T-helper 2 cell (primary cell): ENCODE measurements at places on chromosomes 3 and 15.

- no peak for DNase-seq
Observed at GRCh38 chr3:113516115-113516505, 1.2 kb upstream of the SPICE1 start.

DNA sequence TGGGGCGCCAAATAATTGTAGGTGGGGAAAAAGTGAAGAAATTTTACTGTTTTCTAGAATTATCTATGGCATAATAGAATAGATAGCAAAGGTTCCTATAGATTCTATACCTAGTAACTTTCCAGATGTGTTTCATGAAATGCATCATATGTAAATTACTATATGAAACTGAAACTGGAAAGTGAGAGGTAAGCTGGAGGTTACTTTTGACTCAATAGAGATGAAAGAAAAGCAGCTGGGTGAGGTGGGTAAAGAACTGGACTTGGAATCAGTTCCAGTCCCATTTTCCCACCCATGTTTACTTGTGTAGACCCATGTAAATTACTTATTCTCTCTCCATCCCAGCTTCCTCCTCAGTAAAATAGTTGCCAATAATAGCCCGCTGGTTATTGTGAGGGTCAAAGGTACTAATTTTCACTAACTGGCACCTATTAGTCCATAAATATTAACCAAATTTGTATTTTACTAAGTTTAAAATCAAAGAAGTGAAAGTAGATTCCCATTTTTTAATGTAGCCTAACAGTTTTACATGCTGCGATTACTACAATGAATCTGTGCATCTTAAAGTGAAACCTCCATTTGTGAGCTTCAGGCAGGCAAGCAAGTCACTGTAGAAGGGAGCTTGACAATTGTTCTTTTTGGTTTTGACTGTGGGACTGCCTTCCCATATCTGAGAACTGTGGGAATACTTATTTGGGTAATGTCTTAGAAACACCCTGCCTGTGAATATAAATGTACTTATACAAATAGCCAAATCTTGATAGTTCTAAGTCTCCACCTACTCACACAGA, 312.1 kb downstream of the SLC9A9 start:
- DNase-seq = no peak

- DNase-seq = no peak
Observed at GRCh38 chr15:65766422-65767263, 25.4 kb downstream of the DENND4A start.

DNA sequence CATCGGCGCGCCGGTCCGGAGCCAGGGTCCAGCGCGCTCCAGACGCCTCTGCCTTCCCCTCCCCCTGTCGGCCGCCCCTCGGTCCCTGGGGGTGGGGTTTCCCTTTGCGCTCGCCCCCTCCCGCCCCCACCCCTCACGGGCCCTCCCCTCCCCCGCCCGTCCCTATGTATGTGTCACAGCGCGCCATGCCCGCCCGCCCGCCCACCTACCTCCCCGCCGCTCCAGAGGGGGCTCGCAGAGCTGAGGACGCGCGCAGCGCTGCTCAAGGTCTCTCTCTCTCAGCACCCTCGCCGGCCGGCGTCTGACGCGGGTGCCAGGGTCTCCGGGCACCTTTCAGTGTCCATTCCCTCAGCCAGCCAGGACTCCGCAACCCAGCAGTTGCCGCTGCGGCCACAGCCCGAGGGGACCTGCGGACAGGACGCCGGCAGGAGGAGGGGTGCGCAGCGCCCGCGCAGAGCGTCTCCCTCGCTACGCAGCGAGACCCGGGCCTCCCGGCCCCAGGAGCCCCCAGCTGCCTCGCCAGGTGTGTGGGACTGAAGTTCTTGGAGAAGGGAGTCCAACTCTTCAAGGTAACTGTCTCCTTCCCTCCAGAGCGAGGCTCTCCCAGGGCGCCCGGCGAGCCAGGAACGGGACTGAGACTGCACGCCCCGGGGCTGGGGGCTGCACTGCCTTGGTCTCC, at the start of gene ACAN:
Gene ACAN, plus strand, starts transcription at position 196 of the 679 bp plus-strand sequence. CDS start 32,771 bp downstream, outside the sequence.
- DNase-seq = no peak

GRCh38 chr3:136255672-136256406, 5.7 kb downstream of the PCCB start:
- no peak for DNase-seq
